ENCODE measurements at places on chromosomes 3 and 15.
A peak's percentile ranks its signal among the peaks of the same experiment; 100 is the strongest.

DNA sequence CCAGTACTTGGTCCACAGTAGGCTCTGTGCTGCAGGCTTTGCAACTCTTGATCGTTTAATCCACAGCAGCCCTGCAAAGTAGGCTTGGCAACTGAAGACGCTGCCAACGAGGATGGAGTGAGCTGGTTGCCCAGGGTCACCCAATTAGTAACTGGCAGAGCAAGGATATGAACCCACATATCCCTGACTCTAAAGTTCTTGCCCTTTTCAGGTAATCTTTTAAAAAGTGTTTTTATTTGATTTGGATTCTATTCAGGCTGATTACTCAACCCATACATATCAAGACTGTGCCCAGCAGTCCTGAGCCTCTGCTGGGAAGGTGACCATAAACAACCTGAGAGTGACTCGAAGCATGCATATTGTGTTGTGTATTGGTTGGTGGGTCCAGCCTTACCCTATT is 50.3 kb downstream of the PSMD6 start:
- no peak for DNase-seq

GRCh38 chr15:83380059-83380458 is 67.1 kb upstream of the SH3GL3 start:
- no peak for DNase-seq

- peak; percentile 69 for DNase-seq
Measured at GRCh38 chr3:50226888-50227389, 9.1 kb upstream of the GNAI2 start.

DNA sequence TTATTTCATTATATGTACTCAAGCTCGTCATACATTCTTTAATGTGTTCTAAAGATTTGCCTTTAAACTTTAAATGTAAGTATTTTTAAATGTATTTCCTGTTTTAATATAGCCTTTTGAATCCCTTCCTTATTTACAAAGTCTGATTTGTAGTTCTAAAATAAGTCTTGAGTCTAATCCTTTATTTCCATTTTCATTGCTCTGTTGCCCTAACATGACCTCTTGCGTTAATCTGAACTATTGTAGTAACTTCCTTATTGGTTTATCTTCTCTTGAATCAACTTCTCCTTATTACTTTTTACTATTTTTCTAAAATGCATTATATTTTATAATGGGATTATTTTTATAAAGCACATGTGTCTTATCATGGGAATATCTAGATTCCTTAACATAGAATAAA is 24.0 kb downstream of the KNL1 start:
- DNase-seq, result no peak

DNA sequence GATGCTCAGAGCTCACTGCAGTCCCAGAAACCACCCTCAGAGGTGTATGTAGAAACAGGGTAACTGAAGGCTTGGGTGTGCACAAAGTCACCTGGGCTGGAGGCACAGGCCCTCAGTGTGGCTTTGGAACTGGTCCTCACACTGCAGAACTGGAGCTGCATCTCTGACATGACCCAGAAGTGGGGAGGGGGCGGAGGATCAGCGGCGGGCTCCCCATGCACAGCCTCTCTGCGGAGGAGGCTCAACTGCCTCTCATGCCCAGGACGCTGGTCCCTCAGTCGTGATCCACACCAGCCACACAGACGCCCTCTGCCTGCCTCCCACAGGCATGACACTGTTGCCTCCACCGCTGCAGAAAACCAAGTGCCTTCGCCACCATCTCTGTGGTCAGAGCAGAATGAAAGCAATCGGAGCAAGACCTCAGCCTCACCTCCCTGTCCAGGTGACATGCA is 73.7 kb downstream of the TM2D3 start:
- DNase-seq, result no peak

GRCh38 chr15:67137951-67138848 is 72.8 kb downstream of the SMAD3 start:
- no peak for DNase-seq

GRCh38 chr3:145983101-145983500 is 177.9 kb downstream of the PLOD2 start:
- DNase-seq, result no peak

DNA sequence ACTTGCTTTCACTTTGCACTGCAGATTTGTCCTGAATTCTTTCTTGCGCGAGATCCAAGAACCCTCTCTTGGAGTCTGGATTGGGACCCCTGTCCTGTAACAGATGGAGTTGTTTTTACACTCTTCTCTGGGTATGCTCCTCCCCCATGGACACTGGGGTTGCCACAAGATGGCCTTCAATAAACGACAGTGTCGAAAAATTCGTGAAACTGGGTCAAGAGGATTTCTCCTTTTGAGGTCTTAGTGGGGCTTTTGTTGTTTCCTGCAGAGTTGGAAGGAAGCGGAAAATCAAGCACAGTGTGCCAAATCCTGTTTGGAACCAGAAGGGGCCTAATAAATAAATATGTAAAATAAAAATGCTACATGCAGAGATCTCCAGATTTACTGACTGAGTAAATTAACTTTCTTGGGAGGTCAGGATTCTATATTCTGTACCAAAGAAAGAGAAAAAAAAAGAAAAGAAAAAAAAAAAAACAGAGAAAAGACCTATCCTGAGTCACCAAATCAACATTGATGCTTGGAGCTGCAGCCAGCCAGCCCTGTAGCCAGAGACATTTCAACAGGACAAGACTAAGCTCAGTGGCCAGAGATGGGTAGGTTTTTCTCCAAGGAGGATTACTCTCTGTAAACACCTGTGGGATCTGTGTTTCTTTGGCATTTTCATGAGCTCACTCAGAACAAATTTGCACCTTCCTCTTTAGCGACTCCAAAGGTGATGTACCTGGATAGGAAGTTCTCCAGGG is 24.8 kb downstream of the CCDC80 start:
- no peak for DNase-seq

GRCh38 chr3:53949541-53949940 is 57.9 kb upstream of the SELENOK start:
- DNase-seq, result no peak

DNA sequence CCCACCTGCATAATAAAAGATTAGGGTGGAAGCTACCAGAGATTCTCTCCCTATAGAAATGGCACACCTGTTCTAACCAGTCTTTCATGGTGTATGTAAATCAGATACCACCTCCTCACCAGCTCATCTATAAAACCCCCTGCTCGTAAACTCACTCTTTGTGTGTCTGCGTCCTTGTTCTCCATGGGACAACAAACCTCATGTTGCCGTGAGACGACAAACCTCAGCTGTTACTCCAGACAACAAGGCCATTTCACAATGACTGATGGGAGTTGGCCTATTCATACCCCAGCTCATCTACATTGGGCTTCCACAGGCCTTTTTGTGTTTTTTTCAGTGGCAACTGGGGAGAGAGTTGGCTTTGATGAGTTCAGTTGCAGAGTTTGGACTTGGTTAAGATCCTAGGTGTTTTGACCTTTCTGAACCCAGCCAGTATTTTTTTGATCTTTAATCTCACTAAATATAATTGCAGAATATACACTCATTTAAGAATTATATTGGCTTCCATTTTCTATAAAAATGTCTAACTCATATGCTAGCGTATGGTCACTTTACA is 96.6 kb upstream of the LRIG1 start:
- no peak for DNase-seq

- DNase-seq, result no peak
Measured at GRCh38 chr3:189488241-189488767, 142.9 kb upstream of the TP63 start.

DNA sequence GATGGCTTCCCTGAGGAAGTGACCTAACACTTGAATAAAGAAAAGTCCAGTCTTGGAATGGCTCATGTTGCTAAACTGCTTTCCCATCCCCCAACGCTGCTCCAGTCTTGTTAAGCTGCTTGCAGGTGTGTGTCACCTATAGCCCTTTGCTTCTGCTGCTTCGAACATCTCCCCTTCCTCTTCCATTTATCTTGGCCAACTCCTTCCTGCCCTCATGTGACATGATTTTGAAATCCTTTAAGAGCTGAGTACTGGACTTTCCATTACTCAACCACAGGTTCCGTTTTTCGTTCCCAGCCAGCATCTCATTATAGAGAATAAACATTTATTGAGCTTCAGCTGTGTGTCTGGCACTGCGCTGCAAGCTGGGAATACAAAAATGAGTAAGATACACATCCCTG is 1.7 kb downstream of the ATG7 start:
- DNase-seq, result no peak

- DNase-seq, result no peak
Measured at GRCh38 chr3:120778776-120779175, 36.2 kb downstream of the GTF2E1 start.

GRCh38 chr3:143168855-143169192 is 49.3 kb downstream of the CHST2 start:
- no peak for DNase-seq

DNA sequence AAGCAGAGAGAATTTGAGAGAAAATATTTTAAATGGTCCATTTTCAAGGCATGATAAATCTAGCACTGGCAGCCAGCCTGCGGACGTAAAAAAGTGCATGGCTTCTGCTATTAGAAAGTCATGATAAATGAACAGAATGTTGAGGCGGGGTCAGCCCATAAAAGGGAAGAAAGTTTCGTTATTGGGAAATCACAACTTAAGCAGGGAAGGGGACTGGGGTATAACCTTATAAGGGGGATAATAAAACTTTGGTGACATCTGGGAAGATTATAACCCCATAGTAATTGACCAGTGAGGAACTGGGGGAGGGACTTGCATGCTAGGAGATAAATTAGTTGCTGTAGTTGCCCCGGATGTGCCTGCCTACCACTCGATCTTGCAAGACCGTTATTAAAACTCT is 88.4 kb upstream of the PLSCR4 start:
- DNase-seq, result no peak

DNA sequence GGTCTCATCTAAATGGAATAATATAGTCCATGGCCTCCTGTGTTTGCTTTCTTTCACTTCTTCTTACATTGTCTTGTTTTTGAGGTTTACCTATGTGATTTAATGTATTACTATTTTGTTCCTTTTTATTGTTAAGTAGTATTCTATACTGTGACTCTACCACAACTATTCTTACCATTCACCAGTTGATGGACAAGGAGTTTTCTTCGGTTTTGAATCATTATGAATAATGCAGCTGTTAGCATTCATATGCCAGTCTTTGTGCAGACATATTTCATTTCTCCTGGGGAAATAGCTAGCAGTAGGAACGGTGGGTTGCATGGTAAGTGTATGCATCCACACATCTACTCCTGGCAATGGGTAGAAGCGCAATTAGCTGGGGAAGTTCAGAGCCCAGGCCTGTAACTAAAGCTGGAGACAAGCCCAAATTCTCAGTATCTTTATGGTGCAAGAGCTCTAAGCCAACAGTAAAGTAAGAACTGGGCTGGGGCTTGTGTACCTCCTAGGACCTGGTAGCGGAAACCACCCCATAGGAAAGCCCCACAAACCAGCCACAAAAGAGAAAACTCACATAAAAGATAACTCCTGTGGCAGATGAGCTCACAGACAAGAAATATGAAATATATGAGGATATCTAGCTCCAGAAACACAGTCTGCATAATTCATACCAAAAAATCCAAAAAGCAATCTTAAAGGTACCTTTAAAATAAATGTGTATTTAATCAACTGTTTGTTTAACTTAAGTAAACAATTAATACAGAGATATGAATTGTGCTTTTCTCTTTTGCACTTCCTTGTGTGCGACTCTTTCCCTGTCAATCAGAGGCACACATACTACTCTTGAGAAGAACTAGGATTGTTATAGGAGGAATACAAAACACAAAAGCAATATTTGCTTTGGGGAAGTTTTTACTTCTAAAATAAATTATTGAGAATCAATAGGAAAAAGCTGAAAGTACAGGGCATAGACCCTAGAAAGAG is 2.7 kb upstream of the CSTA start:
- DNase-seq, result no peak

DNA sequence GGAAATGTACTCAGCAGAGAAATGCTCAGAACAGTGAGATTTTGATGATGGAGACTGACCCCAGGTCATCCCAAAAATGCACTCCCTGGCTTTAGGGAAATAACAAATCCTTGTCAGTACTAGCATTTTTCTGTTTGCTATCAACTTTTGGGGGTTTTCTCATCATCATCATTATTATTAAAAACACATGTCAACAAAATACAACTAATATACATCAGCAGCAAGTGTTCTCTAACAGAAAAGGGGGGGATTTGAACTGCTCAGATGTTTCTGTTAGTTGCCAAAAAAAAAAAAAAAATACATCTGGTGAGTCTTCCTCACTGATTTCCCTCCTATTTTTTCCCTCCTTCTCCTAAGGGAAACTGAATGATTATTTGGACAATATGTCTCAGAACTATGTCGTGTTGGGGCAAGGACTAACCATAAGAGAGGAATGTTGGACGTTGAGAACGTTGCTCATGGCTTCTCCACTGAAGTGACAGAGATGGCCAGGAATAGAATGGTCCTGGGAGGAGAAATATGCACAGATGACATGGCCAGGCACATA is 230.0 kb upstream of the MCTP2 start:
- no peak for DNase-seq

DNA sequence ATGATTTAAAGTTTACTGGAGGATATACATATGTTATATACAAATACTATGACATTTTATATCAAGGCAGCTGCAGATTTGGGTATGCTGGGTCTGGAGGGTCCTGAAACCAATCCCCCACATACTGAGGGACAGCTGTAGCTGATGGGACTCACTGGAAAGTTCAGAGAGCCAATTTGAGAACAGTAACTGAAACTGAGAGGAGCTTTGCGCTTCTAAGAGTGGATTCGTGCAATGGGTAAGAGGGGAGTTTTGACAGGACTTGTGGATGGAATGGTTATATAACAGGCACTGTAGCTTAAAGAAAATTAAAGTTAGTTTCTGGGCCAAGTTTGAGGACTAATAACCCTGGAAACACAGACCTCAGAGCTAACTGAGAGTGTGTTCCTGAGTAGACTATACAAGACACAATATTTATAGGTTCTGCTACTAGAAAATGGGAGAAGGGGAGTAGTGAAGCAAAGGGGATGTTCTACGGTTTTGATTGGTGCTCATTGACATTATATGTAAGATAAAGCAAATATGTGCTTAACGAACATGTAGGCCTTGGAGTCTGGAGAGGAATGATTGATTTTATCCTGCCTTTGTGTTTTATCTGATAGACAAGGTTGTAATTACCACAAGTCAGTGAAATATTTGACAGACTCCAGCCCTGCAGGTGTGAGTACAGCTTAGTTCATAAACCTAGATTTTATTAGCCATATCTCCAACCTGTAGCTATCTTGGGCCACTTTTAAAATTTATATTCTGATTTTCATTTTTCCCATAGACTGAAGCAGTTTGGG is 4.8 kb upstream of the ZMAT3 start:
- DNase-seq, result no peak

GRCh38 chr3:152289708-152290107 is 21.0 kb downstream of the MBNL1 start:
- DNase-seq, result no peak

- no peak for DNase-seq
Measured at GRCh38 chr15:94924057-94924456, 692.7 kb downstream of the MCTP2 start.

- no peak for DNase-seq
Measured at GRCh38 chr3:196843435-196844110, 24.1 kb upstream of the SENP5 start.

DNA sequence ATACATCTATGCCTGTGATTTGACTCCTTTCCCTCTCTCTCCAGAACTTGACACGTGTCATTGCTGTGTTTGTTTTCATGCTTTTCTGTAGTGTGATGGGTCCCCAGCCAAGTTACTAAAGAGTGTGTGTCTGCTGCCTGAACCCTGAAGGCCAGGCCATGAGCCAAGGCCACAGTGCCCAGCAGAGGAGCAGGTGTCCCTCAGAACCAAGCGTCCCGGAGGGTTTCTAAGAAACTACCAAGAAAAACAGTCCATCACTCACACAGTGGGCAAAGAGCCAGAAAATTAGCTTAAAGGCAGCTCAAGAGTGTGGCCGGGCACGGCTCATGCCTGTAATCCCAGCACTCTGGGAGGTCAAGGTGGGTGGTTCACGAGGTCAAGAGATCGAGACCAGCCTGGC is 35.2 kb downstream of the FBXO45 start:
- no peak for DNase-seq
